Activated naive CD4-positive, alpha-beta T cell treated with Interleukin-2 at 50 U/mL for 16 hours (primary cell): ENCODE measurements at places on chromosomes 6 and 20.

GRCh38 chr6:11760015-11760473 lies 18.6 kb downstream of the ADTRP start:
- no peak for DNase-seq

DNA sequence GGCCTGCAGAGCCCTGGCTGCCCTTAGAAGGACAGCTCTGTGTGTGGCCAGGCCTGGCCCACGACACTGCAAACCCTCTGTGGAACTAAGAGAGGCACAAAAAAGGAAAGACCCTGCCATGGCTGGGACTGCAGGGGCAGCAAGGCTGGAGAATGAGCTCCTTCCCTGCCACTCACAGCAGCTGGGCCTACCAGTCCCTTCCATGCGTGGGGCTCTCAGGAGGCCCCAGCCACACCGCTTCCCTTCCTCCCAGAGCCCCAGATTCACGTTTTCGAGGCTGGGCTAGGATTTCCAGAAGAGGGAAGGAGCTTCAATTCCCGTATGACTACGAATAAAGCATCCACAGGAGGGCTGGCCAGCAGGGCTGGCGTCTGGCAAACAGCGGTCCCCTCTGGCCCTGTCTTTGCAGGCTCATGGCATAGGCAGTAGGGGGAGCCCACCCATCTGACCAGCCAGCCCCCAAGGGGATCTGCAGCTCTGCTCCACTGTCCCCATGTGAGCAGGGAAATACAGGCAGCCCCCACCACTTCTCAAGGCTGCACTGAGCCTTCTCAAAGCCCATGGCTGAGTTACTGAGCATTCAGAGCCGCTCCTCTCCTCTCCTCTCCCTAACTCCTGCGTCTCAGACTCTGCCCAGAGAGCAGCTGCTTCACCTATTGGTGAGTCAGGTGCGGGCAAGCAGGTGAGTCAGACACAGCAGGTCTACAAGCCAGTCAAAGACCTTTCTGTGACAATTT lies 53.1 kb downstream of the NINL start:
- no peak for DNase-seq

- DNase-seq, result peak; percentile 48
Measured at GRCh38 chr6:63573899-63574553, 1.7 kb downstream of the LOC128125822 start.

GRCh38 chr20:52805296-52805571 lies 166.9 kb upstream of the TSHZ2 start:
- no peak for DNase-seq

DNA sequence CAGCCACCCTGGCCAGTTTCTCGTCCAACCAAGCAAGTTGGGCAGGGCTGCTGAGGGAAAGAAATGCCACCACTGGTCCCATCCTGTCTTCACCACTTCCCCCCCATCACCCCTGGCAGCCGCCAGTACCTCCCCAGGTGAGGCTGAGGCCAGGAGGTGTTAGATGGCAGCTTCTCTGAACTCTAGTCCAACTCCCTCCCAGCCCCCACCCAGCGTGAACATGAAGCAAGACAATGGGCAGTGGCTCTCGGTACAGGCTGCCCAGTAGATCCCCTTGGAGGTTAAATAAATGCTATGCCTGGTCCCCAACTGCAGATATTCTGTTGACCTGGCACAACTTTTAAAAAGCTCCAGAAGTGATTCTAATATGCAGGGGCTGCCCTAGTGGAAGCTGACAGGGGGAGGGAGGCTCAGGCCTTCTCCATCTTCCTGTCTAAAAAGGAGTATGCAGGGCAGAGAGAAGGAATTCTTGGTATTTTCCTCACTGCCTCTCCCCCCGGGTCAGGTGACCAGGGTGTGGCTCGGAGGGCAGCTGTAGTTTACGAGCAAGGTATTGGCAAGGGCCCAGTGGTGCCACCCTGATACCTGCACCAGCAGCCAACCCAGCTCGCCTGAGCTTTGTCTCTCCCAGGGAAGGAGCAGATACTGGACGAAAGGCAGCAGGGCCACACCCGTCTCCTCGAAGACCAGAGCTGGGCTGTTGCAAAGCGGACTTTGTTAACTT lies 25.7 kb downstream of the KCNK5 start:
- DNase-seq, result no peak

- DNase-seq, result no peak
Measured at GRCh38 chr6:41344876-41345275, 9.5 kb downstream of the NCR2 start.

- DNase-seq, result no peak
Measured at GRCh38 chr6:115474443-115475041, 586.1 kb downstream of the FRK start.

DNA sequence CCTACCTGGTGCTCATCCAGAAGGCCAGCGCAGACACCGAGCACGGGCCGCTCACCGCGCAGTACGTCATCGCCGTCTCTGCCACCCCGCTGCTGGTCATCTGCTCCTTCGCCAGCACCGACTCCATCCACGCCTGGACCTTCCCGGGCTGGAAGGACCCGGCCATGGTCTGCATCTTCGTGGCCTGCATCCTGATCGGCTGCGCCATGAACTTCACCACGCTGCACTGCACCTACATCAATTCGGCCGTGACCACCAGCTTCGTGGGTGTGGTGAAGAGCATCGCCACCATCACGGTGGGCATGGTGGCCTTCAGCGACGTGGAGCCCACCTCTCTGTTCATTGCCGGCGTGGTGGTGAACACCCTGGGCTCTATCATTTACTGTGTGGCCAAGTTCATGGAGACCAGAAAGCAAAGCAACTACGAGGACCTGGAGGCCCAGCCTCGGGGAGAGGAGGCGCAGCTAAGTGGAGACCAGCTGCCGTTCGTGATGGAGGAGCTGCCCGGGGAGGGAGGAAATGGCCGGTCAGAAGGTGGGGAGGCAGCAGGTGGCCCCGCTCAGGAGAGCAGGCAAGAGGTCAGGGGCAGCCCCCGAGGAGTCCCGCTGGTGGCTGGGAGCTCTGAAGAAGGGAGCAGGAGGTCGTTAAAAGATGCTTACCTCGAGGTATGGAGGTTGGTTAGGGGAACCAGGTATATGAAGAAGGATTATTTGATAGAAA lies 2.0 kb downstream of the SLC35D3 start:
- DNase-seq, result no peak

- no peak for DNase-seq
Measured at GRCh38 chr6:143642403-143642802, 35.4 kb upstream of the PHACTR2 start.

DNA sequence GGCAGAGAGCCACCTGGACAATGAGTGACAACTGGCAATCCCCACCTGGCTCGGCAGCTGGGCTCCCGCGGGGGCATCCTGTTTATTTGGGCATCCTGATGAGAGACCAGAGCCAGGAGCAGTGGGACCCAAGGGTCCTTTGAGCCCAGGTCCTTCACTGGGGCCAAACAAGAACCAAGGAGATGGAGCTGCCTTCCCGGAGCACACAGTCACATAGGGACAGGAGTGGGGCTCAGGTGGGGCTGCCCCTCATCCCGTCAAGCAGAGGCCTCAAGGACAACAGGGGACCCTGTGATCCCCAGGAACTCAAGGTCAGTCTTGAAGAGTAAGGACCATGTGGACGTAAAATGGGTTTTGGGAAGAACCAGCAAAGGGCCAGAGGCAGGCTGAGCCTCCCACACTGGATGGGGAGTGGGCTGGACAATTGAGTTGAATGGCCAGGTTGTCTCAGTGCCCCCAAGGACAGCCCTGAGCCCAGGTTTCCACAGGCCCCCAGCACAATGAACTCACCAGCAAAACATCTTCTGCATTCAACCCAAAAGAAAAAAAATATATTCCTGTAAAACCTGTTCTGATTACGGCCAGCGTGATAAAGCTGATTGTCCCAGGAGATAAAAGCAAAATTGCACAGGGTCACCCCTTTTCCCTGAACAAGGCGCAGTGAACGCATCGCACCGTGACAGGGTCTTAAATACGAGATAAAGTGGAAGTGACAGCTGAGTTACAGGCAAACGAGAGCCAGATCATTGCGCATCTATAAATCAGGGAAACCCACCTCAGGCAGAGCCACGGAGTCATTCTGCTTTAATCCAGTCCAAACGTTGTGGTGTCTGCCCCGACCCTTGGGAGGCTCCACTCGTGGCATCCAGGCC lies 86.2 kb downstream of the ANKRD60 start:
- no peak for DNase-seq

GRCh38 chr20:6735942-6736845 lies 31.3 kb upstream of the BMP2 start:
- no peak for DNase-seq

DNA sequence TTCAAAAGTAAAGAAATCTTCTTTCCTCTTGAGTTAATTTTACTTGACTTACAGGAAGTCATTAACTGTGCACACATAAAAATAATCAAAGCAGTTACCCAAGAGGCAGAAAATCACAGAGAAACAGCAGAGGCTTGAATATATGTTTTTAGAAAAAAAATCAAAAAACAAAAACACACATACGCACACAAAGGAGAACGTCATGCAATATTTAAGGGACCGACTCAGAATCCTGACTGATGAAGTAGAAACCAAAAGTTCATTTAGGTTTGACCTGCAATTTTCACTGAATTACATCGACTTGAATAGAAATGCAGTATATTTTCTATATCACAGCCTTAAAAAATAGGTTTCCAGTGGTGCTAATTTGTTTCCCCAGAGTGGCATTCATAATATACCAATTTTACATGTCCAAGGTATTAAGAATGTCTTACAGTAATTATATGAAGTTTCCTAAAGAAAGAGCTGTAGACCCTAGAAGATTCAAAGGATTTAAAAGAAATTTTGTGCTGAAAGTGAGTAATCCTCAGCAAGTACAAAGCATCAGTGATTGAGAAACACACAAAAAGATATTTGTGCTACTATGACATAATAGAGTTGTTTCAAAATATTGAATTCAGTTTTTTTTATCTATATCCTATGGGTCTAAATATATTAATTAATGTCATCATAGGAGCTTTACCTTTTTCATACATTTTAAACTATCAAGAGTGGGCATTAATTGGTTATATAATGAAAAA lies 358.5 kb upstream of the RUNX2 start:
- DNase-seq, result no peak

- DNase-seq, result no peak
Measured at GRCh38 chr6:84766118-84766798, 1.9 kb upstream of the TBX18 start.

GRCh38 chr6:1869308-1869707 lies 259.6 kb downstream of the FOXC1 start:
- no peak for DNase-seq

DNA sequence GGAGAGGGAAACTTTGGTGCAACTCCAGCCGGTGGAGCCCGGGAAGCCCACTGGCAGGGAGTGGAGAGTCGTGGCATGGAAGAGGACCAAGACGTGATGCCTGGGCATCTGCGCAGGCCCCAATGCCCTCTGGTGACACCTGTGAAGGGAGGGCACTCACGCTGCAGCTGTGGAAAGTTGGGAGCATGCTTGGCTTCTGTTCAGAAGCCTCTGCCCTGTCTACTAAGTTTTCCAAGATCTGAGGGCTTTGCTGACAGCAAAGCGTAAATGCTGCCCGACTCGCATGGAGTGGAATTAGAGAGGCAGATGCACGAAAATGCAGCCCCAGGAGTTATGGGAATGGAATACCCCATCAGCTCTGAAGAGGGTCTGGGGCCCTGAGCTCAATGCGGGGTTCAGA lies 75.7 kb downstream of the SYNDIG1 start:
- DNase-seq, result no peak

- DNase-seq, result no peak
Measured at GRCh38 chr6:144123421-144123820, 26.9 kb upstream of the STX11 start.

GRCh38 chr6:111727802-111728201 lies 122.1 kb upstream of the TRAF3IP2 start:
- DNase-seq, result no peak

- no peak for DNase-seq
Measured at GRCh38 chr6:10463040-10463439, 48.2 kb upstream of the TFAP2A start.

- DNase-seq, result peak; percentile 45
Measured at GRCh38 chr6:166830185-166830890, 126.0 kb downstream of the RNASET2 start.

- no peak for DNase-seq
Measured at GRCh38 chr20:56223352-56223751, 25.2 kb upstream of the MC3R start.

- no peak for DNase-seq
Measured at GRCh38 chr6:137651591-137652335, 157.6 kb upstream of the OLIG3 start.

GRCh38 chr6:163438940-163439335 lies 24.4 kb downstream of the QKI start:
- DNase-seq, result peak; percentile 26

DNA sequence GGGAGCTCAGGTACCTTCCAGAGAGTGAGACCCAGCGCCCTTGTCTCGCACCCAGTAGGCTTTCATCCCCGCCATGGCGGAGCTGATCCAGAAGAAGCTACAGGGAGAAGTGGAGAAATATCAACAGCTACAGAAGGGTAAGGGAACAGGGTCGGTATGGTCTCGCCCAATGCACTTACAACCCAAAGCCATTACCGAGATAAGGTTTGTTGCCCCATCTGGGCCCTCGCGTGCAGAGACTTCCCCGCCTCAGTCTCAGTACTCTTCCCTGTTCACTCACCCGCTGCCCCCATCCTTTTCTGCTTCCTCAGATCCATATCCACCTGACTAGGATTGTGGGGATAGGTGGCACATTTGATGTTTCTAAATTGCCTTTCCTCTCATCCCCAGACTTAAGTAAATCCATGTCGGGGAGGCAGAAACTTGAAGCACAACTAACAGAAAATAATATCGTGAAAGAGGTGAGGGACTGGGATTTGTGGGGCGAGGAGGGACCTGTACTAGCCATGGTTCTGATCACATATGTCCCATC lies 449 bp downstream of the PFDN6 start:
- DNase-seq, result no peak

DNA sequence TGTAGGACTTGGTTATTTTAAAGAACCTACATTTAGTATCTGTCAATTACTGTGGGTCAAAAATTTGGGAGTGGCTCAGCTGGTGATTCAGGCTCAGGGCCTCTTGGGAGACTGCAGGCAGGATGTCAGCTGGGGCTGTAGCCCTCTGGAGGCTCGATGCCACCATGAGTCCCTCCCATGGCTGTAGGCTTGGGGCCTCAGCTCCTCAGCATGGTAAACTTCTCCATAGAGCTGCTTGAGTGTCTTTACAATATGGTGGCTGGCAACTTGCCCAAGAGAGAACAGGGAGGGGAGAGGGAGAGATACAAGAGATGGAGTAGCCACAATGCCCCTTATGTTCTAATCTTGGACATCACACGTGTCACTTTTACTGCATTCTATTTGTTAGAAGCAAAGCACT lies 470.4 kb downstream of the CDH26 start:
- no peak for DNase-seq

- DNase-seq, result peak; percentile 80
Measured at GRCh38 chr20:64038565-64039292, 2.7 kb downstream of the C20orf204 start.

- no peak for DNase-seq
Measured at GRCh38 chr6:107533415-107534059, 43.6 kb downstream of the SOBP start.
